Panc1 (cell line): ENCODE measurements at places on chromosomes 7 and 10. TPM values are rescaled to one million over a fixed set of nuclear protein-coding genes. Genes with fewer than 3 reads are reported as not detected.
A peak's percentile ranks its signal among the peaks of the same experiment; 100 is the strongest.

GRCh38 chr7:106313966-106314365 lies 29.2 kb upstream of the NAMPT start:
- H3K36me3 ChIP-seq: no peaks in the 10 kb centered on the region
- H3K27ac ChIP-seq: no peak overlapping the region
- H3K27me3 ChIP-seq: no peaks in the 10 kb centered on the region; the same call in 1 of the 2 replicates
- no peaks in the 10 kb centered on the region for H3K4me1 ChIP-seq

DNA sequence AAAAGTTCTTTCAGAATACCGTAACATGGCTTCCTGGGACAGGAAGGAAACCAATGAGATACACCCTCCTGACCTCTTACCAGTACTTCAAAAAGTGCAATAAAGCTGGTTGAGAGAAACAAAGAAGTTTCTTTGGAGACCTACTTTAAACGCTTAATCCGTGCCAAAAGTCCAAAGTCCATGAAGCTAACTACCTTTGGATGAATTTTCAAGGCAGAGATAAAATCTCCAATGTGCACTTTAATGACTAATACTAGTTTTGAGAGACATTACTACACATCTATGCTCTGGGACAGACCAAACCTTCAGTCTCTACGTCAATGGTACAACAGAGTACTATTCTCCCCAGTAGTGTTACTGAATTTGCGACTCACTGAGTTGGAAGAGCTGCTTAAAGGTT lies 46.1 kb downstream of the UBE2H start:
- no peak overlapping the region for H3K4me3 ChIP-seq
- peaks cover 3% of the 10 kb centered on the region; the same call in 1 of the 2 replicates for H3K4me1 ChIP-seq
- H3K27me3 ChIP-seq: no peaks in the 10 kb centered on the region
- H3K36me3 ChIP-seq: no peaks in the 10 kb centered on the region
- no peak for DNase-seq

DNA sequence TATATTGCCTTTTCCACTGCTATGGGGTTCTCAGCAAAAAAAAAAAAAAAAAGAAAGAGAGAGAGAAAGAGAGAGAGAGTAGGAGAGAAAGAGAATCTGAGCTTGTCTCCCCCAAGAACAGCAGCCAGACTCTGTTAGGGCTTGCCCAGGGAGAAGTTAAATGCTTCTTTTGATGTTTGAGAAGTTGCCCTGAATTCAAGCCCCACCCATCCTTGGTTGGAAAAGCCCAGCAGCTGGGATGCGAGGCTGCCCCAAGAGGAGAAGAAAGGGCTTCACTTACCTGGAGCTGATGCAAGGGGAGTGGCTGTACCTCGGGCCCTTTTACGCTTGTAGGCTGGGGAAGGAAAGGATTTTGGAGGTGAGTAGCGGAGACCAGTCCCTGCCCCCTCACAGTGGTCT lies 20.9 kb upstream of the MGMT start:
- H3K4me3 ChIP-seq: no peak overlapping the region
- DNase-seq: no peak
- H3K36me3 ChIP-seq: no peaks in the 10 kb centered on the region
- peaks cover 5% of the 10 kb centered on the region; the same call in 1 of the 2 replicates for H3K27me3 ChIP-seq

GRCh38 chr7:1544896-1545416 lies 11.0 kb downstream of the TMEM184A start:
- H3K36me3 ChIP-seq: no peaks in the 10 kb centered on the region; the same call in 1 of the 2 replicates
- no peak for DNase-seq
- no peaks in the 10 kb centered on the region for H3K27me3 ChIP-seq
- no peak overlapping the region for H3K4me3 ChIP-seq
- H3K27ac ChIP-seq: peak overlapping the region; percentile 78

DNA sequence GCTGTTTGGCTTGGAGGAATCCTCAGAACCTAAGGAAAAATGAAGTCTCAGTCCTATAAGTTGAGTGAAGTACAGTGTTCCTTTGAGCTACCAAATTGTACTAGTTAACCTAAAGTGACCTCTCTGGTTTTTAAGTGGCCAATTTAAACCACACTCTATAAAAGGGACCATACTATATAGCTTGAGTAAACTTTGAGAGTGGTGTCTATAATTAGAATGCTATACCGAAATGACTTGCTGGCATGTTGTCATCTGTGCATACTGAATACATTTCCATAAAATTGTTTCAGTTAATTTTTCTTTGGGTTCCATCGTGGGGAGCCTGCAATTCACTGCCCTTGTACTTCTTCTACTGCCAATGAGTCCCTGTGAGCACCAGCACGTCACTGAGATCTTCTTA lies 151.1 kb downstream of the DKK1 start:
- H3K36me3 ChIP-seq: no peaks in the 10 kb centered on the region
- no peaks in the 10 kb centered on the region for H3K27me3 ChIP-seq
- no peak for DNase-seq
- H3K27ac ChIP-seq: peak overlapping the region; percentile 82; the same call in 1 of the 2 replicates
- H3K4me1 ChIP-seq: no peaks in the 10 kb centered on the region

GRCh38 chr10:75265856-75266255 lies 30.1 kb upstream of the COMTD1 start:
- no peaks in the 10 kb centered on the region for H3K36me3 ChIP-seq
- H3K4me3 ChIP-seq: no peak overlapping the region
- no peak for DNase-seq
- no peaks in the 10 kb centered on the region for H3K27me3 ChIP-seq
- no peaks in the 10 kb centered on the region for H3K4me1 ChIP-seq

DNA sequence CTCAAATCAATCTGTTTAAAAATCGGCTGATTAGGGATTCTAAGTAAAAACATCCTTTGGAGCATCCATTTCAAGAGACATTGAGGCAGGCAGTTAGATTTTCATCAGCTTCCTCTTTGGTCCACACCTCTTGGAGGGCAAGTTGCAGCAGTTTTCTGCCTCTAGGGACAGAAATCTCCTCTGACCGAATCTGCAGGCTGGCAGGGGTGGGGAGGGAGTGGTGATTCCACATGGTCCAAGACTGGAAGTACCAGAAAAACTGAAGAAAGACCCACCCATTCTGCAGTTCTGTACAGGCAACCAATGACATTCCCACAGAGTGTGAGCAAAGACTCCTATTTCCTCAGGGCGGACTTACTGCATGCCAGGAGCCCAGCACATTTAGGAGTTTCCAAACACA lies 29.0 kb downstream of the FGFBP3 start:
- no peaks in the 10 kb centered on the region for H3K36me3 ChIP-seq
- H3K27me3 ChIP-seq: no peaks in the 10 kb centered on the region
- no peak overlapping the region for H3K4me3 ChIP-seq
- DNase-seq: no peak
- H3K27ac ChIP-seq: no peak overlapping the region; the same call in 1 of the 2 replicates

DNA sequence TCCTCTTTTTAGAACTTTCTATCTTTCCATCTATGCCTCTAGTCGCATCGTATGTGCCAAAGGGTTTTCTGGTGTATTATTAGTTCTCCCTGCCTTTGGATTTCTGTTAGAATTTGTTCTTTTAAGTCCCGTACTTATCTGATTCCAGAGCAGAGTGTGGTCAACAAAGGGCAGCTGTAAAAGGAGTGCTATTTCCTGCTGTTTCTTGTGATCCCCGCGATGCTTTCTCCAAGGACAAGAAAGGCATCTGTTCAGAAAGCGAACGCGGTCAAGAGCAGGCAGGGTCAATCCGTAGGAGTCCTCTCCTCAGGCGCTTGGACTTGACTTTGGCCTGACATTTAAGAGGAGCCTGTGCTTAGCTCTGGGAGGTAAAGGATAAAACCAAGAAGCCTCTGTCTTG lies 1152.1 kb upstream of the AUTS2 start:
- no peaks in the 10 kb centered on the region for H3K27me3 ChIP-seq
- no peak for DNase-seq
- no peaks in the 10 kb centered on the region for H3K36me3 ChIP-seq
- H3K4me1 ChIP-seq: no peaks in the 10 kb centered on the region
- H3K27ac ChIP-seq: no peak overlapping the region
- H3K4me3 ChIP-seq: no peak overlapping the region

- H3K27ac ChIP-seq: no peak overlapping the region
- DNase-seq: no peak
- no peaks in the 10 kb centered on the region for H3K36me3 ChIP-seq
- H3K27me3 ChIP-seq: no peaks in the 10 kb centered on the region; the same call in 1 of the 2 replicates
- H3K4me3 ChIP-seq: no peak overlapping the region
- no peaks in the 10 kb centered on the region for H3K4me1 ChIP-seq
Observed at GRCh38 chr7:106795084-106795876, 69.8 kb upstream of the PIK3CG start.

DNA sequence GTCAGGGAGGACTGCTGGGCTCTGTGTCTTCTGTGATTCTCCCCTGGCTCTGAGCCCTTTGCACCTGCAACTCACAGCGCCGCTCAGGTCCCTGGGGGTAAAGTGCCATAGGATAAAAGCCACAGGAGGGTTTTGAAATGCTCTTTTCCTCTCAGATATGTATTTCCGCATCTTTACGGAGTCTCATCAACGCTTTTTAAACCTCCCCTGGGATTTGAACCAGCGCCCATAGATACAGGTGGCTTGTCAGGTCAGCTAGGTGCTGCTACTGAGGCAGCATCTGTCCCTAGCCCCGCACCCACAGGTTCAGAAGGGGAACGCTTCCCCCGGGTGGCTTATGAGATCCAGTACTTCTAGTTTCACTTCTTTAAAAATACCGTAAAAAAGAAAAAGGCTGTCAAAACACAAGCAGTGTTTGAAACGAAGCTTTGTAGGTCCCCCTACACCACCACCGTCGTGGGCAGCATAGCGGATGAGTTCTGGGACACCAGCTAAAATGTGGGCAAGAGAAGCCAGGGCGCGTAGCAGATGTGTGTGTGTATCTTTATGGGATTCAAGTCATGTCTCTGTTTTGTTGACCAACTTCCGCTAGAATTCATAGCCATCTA lies 173.5 kb downstream of the CUX1 start:
- H3K27ac ChIP-seq: no peak overlapping the region
- H3K4me3 ChIP-seq: no peak overlapping the region
- H3K36me3 ChIP-seq: no peaks in the 10 kb centered on the region

DNA sequence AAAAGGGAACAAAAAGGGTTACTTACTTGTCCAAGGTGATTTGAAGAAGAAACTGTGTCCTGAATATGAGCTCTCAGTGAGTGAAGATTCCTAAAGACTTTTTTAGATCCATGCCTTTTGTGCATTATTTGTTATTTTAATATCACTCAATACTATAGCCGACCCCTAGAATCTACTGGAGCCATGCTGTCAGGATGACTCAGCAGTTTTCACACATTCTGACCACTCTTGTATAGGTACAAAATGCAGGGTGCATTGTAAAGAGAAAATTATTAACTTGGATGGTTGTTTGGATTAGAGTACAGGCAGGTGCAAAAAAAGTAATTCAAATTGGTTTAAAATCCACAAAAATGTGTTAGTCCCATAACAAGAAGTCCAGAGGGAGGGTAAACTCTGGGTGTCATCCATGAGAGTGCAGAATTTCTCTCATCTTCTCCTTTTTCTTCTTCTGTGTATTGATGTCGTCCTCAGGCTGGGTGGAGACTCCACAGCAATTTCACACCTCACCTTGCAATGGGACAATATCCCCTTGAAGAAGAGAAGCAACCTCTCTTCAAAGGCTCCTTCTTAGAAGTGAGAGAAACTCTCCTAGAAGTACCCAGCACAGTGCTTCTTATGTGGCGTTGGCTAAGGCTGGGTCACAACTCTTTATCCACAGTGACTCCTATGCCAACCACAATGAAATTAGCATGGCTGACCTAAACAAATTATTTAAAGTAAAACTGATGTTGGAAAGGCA lies 75.6 kb downstream of the AKR1C4 start:
- H3K27me3 ChIP-seq: no peaks in the 10 kb centered on the region
- no peaks in the 10 kb centered on the region for H3K4me1 ChIP-seq
- H3K4me3 ChIP-seq: no peak overlapping the region
- no peak overlapping the region for H3K27ac ChIP-seq
- no peaks in the 10 kb centered on the region for H3K36me3 ChIP-seq

DNA sequence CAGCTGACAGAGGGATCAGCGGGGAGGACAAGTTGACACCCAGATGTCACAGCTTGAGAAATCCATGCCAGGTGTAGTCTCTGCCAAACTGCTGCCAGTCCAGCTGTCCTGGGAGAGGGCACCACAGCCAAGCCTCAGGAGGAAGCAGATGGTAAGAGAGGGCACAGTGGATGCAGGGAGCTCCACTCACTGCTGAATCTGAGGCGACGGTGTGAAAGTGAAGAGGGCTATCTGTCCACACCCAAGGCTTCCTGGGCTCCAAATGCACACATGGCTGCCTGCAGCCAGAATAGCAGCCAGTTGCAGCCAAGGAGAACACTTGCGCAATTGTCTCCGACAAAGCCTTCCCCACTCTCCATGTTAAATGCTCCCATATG lies 502.4 kb downstream of the GRID1 start:
- DNase-seq: no peak
- H3K4me3 ChIP-seq: no peak overlapping the region
- no peaks in the 10 kb centered on the region for H3K36me3 ChIP-seq
- no peaks in the 10 kb centered on the region for H3K27me3 ChIP-seq

Gene ZNF92
- 10.7 TPM for total RNA-seq

Gene ABCA13
- 1.7 TPM for total RNA-seq

Gene VSTM2A
- total RNA-seq: not detected

Gene GJC3
- not detected for total RNA-seq
